ENCODE measurements at places on chromosomes 1 and 21.

GRCh38 chr1:44218503-44219300, 5.4 kb downstream of the DMAP1 start:
- DNase-seq: no peak

- no peak for DNase-seq
Observed at GRCh38 chr1:22709891-22710700, 543 bp upstream of the EPHB2 start.

DNA sequence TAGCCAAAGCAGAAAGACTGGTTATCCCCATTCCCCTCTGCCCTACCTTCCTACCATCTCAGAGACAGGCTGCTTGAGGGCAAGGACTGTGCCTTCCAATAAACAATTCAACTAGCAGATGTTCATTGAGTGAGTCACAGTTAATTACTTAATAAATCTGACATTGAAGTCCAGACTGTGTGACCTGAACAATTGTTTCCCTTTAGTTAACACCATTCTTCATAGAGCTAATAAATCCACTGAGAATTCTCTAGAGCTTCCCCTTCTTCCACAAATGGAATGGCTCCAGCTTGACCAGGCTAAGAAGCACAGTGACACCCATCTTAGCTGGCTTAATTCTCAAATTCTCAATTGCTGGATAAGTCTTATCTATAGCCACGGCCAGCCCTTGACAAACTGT, 61.9 kb upstream of the GJA5 start:
- no peak for DNase-seq

GRCh38 chr1:99369154-99369553, 104.9 kb downstream of the PLPPR4 start:
- DNase-seq: no peak

DNA sequence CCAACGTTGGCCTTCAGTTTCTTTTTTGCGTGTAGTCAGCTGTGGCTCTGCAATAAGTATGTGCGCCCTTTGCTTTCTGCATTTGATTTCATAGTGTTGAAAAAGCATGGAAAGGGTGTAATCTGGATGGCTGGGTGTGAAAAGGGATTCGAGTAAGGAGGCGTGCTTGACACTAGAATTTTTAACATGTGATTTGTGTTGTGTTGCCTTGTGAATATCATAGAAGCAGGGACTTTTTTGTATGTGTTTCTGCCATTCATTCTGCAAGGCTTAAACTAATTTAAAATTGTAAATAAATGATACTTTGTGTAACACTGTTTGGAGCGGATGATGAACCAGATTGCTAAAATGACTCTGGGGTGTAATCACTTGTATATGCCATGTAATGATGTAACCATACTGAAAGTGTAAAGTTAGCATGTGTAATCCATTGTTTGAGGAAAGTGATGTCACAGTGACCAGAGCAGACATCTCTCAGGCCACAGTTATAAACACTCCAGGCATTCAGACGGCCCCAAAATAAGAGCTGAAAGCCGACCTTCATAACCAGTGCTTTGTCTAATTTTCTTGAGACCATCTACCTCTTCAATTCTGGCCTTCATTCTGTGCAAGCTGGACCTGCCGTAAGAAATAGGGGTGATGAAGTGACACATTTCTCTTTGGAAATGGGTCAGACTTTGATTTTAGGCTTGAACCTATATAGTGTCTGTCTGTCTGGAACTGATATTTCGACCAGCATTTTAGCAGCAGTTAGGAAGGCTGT, 618 bp downstream of the SH3BGR start:
- DNase-seq: no peak

GRCh38 chr1:204742676-204743251, 57.2 kb upstream of the LRRN2 start:
- no peak for DNase-seq

GRCh38 chr1:167627865-167628641, 2.0 kb upstream of the RCSD1 start:
- DNase-seq: peak; percentile 67

- DNase-seq: no peak
Observed at GRCh38 chr1:30469426-30469825, 254.0 kb downstream of the MATN1 start.

DNA sequence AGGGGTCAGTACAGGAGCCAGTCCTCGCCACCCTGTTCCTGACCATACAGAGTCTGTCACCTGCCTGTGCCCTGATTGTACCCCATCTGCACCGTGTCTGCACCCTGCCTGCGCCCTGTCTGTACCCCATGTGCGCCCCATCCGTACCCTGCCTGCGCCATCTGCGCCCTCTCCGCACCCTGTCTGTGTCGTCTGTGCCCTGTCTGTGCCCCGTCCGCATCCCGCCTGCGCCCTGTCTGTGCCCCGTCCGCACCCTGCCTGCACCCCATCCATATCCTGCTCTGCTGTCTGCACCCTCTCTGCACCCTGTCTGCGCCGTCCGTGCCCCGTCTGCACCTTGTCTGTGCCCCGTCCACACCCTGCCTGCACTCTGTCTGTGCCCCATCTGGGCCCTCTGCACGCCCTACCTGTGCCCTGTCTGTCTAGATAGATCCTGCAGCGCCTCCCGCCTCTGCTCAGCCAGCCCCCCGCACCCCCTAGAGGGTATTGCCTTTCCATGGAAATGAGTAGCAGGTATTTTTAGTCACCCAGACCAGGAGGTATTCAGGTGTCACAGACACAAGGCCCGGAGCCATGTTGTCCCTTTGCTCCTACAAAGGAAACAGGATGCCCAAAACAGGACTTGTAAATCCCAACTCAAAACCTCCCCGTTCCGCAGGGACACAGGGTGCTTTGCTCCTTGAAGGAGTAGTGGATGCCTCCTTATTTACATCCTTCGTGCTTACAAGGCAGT, 7.7 kb upstream of the NPHP4 start:
- no peak for DNase-seq

DNA sequence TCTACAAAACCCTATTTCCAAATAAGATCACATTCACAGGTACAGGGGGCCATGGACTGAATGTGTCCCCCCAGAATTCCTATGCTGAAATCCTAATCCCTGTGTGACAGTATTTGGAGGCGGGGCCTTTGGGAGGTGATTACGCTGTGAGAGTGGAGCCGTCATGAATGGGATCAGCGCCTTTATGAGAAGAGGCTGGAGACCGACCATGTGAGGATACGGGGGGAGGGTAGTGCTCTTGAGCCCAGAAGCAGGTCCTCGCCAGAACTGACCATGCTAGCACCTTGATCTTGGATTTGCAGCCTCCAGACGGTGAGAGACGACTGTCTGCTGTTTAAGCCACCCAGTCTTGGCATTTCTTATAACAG, 23.8 kb upstream of the KIF26B start:
- DNase-seq: no peak

GRCh38 chr21:25281134-25281533, 326.1 kb downstream of the MRPL39 start:
- DNase-seq: no peak

- DNase-seq: no peak
Observed at GRCh38 chr1:154527192-154527591, 25.0 kb upstream of the SHE start.

DNA sequence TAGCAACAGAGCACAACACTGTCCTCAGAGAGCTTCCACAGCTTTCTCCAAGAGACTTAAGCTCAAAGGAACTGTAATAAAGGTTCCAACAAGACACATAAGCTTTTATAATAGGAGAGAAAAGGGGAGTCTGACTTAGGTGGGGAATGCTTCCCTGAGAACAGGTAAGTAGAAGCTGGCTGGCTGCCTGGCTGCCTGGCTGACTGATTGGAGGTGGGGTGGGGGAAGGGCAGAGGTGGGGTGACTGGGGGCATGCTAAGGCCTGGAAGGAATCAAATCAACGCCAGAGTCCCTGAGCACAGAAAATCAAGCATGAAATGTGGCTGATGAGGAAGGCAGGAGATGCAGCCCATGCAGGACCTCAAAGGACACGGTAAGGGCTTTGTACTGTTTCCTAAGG, 45.8 kb downstream of the DMAP1 start:
- DNase-seq: no peak

- DNase-seq: no peak
Observed at GRCh38 chr1:119764220-119764619, 4.5 kb downstream of the HMGCS2 start.

GRCh38 chr1:11576109-11576875, 77.9 kb downstream of the FBXO2 start:
- no peak for DNase-seq

DNA sequence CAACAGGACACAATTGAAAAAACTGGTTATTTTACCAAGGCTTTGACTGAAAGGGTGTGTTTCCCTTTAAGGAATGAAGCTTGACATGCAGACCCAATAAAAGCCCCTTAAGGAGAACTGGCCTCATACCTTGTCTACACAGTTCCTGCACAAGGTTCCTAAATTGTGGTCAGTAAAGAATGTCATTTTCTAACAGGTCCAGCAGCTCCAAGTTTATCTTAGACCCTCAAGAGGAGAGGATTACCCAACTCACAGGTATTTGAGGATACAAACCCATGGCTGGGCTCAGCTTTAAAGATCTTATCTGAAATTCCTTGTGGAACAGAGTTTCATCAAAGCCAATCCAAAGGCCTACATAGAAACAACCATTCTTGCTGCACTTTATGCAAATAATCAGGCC, 31.4 kb upstream of the CBR3 start:
- no peak for DNase-seq

DNA sequence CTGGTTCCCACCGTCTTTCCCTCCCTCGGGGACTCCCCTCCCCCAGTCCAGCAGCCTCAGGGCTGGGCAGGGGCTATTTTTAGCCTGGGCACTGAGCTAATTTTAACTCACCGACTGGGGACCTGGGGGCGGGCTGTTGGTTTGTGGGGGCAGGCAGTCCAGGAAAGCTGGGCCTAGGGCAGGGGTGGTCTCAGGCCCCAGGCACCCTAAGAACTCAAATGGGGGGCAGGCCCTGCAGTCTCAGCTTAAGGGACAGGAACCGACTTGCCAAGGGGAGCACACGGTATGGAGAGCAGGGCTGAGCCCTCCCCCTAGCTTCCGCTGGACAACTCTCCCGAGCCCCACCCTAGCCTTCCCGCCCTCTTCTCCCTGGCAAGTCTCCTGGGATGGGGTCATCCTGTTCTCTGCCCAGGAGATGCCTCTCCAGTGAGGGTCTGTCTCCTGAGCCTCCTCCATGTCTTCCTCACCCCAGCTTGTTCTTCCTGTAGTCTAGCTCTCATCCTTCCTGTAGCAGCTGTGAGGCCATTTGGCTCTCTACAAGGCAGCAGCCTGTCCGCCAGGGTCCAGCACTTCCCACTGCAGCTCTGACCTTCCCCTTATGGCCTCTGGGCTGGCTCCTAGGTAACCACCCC, 10.1 kb downstream of the MEF2D start:
- no peak for DNase-seq

GRCh38 chr21:43864962-43865539, at the start of gene AGPAT3:
Gene AGPAT3 (plus strand): TSS chr21:43865223. CDS start chr21:43959682, 94,459 bp downstream.
- DNase-seq: peak; percentile 28

GRCh38 chr1:15323351-15323988, 76.4 kb downstream of the FHAD1 start:
- peak; percentile 48 for DNase-seq

- DNase-seq: no peak
Observed at GRCh38 chr21:18409579-18409978, 6.0 kb upstream of the TMPRSS15 start.

DNA sequence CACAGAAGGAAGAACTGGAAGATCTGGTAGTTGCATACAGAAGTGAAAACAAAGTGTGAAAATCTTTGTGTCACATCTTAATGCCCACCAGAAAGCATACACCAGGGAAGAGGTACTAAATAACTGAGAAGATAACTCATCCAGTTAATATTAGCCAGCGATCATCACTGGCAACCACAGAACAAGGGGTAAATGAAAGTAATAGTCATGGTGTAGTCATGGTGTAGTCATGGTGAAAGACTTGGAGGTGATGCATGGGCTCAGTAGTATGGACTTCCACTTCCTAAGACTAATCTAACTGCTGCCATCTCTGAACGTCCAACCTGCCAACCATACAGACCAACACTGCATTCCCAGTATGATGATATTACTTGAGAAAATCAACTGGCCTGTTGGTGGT, 481.2 kb upstream of the NR5A2 start:
- DNase-seq: no peak

DNA sequence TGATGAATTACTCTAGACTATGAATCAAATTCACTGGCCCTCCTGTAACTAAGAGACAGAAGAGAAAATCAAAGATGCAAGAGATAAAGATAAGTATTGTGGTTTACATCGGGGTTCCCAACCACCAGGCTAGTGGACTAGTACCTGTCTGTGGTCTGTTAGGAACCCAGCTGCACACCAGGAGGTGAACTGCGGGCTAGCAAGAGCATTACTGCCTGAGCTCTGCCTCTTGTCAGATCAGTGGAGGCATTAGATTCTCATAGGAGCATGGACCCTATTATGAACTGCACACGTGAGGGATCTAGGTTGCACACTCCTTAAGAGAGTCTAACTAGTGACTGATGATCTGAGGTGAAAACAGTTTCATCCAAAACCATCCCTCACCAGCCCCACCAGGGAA, 58.9 kb upstream of the DUSP10 start:
- DNase-seq: no peak

DNA sequence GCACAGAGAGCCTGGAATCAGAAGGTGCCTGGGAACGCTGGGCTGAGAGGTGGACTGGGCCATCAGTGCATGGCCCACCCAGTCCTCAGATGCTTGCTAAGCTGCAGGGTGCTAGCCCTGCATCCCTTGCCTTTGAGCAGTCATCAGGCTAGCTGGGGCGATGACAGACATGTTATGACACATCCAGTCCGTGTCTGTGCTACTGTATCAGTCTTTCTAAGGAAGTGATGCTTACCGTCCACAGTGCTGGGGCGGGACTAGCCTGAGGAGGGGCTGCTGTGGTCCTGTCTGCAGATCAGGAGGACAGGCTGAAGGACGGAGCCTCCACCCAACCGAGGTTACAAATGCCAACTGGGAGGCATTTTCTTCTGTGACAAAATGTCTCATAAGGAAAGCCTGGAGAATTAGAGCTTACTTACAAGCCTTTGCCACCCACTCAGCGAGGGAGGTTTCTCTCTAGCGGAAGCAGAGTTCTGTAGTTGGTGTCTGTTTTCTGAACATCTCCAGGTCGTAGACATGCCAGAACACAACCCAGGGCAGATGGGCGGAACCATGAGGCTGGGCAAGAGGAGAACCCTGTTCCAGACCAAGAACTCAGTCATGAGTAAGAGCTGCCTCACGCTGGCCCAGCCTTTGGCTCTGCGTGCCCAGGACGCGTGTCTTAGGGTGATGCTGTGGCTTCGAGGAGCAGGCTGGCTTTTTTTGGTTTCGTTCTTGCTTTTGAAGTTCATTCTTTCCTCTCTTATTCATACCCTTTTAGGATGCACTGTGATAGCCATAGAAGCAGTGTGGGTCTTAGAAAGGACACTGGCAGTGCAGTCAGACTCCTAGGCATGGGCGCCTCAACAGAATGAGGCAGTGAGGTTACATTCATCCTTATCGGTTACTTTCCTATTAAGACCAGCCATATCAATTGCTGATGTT, 14.3 kb downstream of the SLFNL1 start:
- no peak for DNase-seq

- DNase-seq: no peak
Observed at GRCh38 chr1:167210966-167211674, 9.6 kb upstream of the POU2F1 start.
